ENCODE measurements at places on chromosomes 12 and 14.
A peak's percentile ranks its signal among the peaks of the same experiment; 100 is the strongest.

GRCh38 chr14:56205881-56206280, 87.7 kb downstream of the PELI2 start:
- no peak for DNase-seq

- DNase-seq, result no peak
Observed at GRCh38 chr12:92470608-92471021, 232.2 kb upstream of the PLEKHG7 start.

DNA sequence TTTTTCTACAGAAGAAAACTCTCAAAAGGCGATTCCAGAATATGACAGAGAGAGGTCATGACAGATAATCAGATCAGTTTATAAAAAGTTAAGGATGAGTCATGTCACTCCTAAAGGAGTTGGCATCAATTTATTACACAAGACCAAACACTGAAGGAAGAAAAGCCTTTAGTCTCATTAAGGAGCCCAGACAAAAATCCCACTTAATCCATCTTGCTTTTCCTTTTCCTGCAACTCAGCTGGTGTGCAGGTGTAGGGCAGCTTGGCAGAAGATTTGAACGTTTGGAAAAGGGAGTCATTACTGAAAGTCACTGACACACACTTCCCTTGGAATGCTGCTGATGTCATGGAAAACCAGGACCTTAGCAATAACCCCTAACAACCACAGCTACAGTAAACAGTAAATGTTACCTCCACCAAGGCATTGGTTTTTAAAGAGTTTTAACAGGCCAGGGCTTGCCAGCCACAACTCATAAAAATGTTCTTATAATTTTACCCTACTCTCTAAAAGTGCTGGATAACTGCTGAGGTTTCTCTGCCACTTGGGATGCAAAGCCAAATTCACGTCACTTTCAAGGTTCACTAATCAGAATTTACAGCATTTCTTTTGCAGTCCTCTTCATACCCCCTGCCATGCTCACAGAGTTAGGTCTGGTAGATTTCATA, 320.6 kb downstream of the RAD51B start:
- no peak for DNase-seq

DNA sequence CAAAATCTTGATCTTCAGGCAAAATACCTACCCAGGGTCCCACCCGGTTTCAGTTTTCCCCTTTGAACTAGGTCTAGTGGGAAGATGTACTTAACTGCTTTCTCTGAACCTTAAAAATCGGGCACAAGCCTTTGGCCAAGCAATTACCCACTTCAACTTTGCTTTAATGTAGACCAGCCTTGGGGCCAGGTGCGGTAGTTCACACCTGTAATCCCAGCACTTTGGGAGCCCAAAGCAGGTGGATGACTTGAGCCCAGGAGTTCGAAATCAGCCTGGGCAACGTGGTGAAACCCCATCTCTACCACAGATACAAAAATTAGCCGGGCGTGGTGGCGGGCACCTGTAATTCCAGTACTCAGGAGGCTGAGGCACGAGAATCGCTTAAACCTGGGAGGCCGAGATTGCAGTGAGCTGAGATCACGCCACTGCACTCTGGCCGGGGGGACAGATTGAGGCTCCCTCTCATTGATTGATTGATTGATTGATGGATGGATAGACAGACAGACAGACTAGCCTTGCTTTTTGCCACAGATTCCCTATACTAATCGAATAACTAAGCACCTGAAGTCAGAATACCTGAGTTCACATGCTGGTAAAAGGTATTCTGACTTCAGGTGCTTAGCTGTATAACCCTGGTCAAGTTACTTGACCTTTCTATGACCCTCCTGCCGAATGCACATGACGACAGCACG, 1.9 kb downstream of the CLIP1 start:
- DNase-seq, result no peak

- DNase-seq, result no peak
Observed at GRCh38 chr12:116599285-116600136, 40.3 kb downstream of the MAP1LC3B2 start.

DNA sequence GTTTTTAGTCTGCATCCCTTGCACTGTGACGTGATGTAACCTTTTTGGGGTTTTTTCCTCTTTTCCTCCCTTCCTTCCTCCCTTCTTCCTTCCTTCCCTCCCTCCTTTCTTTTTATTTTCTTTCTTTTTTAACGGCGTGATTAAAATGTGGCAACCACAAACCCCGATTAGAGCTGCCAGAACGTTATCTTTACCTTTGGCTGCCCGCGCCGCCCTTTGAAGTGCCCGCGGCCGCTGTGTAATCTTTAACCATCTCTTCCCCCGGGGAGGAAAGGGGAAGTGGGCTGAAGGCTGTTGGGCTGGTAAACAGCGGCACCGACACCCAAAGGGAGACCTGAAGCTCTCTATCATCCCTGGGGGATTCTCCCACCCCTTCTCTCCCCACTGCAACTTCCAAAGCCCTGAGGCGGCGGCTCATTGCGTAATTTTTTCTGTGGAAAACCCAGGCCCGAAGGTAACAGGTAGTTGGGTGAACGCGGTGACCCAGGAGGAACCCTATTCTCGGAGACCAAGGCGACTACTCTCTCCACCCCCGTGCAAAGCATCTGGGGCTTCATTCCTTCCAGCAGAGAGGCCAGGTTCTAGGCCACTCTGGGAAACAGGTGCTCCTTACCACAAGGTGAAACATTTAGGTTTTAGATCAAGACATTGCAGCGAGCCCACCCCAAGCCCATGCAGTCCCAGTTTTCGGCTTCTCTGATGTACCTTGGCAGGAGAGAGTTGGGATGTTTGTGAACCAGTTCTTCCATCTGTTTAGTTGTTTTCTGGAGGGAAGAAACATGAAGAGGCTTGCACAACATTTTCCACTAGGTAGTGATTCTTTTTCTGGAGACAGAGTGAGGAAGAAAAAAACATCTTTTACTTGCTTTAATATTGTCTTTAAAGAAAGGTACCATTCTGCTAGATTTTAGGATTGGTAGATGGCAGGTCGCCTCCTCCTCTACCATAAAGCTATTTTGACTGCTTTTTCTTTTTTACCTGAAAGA, 1.5 kb downstream of the LGR5 start:
- no peak for DNase-seq

GRCh38 chr14:88227693-88228092, 95.4 kb downstream of the KCNK10 start:
- no peak for DNase-seq

DNA sequence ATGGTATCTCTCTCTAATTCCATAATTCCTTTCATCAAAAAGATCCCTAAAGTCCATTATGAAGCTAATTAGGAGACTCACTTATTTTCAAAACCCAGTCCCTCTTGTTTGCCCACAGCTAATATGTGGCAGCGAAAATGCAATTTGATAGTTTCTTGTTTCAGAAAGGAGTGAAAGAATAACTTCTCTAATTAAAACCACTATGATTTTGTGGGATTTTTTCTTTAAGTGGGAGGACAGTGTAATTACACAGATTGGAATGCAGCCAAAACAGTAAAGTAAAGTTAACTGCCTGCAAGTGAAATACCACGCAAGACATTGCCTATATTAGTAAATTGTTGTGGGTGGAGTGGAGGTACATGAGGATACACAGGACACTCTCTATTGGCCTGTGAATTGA, 50.0 kb downstream of the PTPRO start:
- no peak for DNase-seq

- no peak for DNase-seq
Observed at GRCh38 chr12:42144158-42144407, 591 bp downstream of the GXYLT1 start.

GRCh38 chr12:76113800-76114757, 29.6 kb upstream of the NAP1L1 start:
- no peak for DNase-seq

DNA sequence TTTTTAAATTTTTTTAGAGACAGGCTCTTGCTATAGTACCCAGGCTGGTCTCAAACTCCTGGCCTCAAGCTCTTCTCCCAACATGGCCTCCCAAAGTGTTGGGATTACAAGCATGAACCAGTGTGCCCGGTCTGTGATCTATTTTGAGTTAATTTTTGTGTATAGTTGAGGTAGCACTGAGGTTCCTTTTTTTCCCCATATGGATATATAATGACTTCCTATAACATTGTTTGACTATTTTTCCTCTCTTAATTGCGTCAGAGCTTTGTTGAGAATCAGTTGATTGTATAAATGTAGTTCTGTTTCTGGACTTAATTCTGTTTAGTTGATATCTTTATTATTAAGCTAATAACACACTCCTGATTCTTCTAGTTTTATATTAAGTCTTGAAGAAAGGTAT, 8.6 kb upstream of the M6PR start:
- DNase-seq, result no peak

DNA sequence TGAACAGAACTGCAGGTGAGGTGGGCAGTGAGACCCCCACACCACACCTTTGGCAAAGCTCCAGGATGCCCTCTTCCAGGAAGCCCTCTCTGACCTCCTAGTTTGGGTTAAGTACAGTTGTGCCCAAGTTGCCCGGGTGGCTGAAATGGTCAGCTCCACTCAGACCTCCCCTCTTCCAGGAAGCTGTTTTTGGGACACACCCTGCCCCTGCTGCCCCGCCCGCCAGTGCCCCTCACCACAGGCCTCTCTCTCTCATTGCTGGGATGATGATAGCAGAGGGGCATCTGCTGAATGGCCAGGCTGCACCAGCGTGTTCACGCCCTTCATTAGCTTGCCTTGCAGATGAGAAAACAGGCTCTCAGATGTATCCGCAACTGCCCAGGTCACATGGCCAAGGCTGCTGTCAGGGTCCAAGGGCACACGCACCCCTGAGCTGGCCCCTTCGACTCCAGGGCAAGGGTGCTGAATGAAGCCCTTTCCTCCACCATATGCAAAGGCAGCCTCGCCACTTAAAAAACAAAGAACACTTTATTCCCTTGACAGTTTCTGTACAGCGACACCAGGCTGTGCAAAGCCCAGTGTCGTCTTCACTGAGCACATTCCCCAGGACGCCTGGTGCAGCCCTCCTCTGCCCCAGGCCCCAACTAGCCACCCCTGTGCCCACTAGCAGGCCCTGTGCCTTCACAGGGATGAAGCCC, 15.5 kb downstream of the SLC25A29 start:
- no peak for DNase-seq

DNA sequence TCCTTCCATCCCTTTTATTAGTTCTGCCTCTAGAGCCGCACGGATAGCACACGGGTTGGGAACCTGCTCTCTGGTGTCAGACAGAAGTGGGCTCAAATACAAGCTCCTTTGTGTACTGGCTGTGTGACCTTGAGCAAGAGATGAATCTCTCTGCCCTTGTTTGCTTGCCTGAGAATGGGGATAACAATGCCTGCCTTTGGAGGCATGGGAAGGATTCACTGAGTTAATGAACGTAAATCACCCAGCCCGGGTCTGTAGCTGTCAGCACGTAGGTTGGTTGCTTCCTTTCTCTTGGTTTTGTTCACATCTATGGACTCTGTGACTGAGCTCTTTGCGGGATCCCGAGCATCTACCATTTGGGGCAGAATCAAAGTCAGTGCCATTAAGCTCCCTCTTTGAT, 79.3 kb upstream of the NRXN3 start:
- no peak for DNase-seq

- DNase-seq, result no peak
Observed at GRCh38 chr12:54419088-54419887, at the start of gene ITGA5. ITGA5 (minus strand) TSS chr12:54419266; CDS start chr12:54419198, 68 bp downstream.

- DNase-seq, result no peak
Observed at GRCh38 chr12:7017870-7018349, 366 bp downstream of the LPCAT3 start.

DNA sequence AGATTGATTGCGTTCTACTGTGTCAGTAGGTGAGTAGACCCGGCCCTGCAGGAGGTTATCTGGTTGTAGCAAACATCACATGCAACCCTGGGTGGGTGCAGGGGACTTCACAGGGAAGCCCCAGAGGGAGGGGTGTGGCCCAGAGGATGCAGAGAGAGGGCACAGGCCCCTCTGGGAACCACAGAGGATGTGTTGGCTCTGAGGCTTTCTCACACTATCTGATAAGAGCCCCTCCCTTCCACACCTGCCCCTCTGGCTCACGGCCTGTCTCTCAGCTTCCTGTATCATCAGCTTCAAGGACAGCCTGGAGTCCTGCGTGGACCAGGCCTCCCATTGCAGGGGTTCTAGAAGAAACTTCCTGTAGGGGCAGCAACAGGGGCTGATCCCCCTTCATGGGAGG, 101.9 kb downstream of the RIN3 start:
- no peak for DNase-seq

- DNase-seq, result no peak
Observed at GRCh38 chr12:88406905-88407304, 173.4 kb downstream of the KITLG start.

GRCh38 chr14:91246051-91246852, 1.7 kb upstream of the GPR68 start:
- DNase-seq, result peak; percentile 27

- DNase-seq, result no peak
Observed at GRCh38 chr12:1978078-1978862, 26.0 kb downstream of the DCP1B start.

GRCh38 chr12:50394469-50395029, 1.9 kb downstream of the FAM186A start:
- no peak for DNase-seq

DNA sequence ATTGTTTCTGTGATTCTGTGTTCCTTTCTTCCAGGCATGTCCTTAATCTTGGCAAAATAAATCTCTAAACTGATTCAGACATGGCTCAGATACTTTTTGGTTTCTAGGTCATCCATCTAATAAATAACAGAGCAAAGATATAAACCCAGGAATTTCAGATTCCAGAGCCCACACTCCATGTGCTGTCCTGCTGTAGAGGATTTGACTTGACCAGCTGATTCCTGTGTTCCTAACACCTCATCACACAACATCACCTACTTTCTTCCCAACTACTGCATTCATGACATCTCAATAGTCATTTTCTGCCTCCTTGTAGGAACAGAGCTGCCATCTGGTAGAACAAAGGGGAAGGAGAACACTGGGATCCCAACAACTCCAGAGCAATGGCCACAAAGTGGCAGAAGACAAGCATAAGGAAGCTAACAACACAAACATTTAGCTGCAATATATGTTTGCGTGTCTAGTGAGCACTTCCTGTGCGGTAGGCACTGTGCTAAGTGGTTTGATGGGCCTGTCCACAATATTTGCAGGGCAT, 91.9 kb upstream of the OVCH1 start:
- no peak for DNase-seq
